Colonic mucosa (tissue), 4 donors: ENCODE measurements at places on chromosomes 2 and 18. TPM values are rescaled to one million over a fixed set of nuclear protein-coding genes. Genes with fewer than 3 reads are reported as not detected.

The SLC8A1 gene
- 25.5 TPM for total RNA-seq

The RGPD3 gene
- 0.05 TPM for total RNA-seq

The SKOR2 gene
- not detected for total RNA-seq

The AFTPH gene
- total RNA-seq, result 49.4 TPM

The LYPD1 gene
- not detected for total RNA-seq

The IL36A gene
- not detected for total RNA-seq

The TMEM17 gene
- total RNA-seq, result 0.74 TPM
